ENCODE measurements at places on chromosomes 11 and 22.
A peak's percentile ranks its signal among the peaks of the same experiment; 100 is the strongest.

- DNase-seq = no peak
These were observed 53.8 kb upstream of the CAPRIN1 start for GRCh38 chr11:33997584-33998251.

DNA sequence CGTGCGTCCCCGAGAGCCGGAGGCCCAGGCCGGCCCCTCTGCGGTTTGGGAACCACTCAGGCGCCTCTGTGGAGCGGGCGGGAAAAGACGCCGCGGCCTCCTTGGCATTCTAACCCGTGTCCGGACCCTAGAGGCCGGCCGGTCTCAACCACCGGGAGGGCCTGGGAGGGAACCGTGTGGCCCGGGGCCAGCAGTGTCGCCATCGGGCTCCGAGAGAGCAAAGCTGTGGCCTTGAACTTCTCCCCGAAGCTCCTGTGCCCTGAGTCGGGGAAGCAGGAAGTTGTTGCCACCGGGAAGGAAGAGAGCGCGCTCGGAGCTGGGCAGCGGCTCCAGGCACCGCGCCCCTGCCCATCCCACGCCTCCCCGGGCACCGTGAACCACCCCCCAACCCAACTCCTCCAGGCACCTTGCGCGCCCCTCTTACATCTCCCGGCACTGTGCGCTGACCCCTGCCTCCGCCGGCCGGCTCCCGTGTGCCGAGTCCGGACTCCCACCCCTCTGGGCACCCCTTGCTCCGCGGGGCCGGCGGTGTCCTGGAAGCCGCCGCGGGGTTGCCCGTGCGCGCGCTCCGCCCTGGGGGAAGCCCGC is 80.0 kb upstream of the PPARA start:
- DNase-seq = peak; percentile 57

DNA sequence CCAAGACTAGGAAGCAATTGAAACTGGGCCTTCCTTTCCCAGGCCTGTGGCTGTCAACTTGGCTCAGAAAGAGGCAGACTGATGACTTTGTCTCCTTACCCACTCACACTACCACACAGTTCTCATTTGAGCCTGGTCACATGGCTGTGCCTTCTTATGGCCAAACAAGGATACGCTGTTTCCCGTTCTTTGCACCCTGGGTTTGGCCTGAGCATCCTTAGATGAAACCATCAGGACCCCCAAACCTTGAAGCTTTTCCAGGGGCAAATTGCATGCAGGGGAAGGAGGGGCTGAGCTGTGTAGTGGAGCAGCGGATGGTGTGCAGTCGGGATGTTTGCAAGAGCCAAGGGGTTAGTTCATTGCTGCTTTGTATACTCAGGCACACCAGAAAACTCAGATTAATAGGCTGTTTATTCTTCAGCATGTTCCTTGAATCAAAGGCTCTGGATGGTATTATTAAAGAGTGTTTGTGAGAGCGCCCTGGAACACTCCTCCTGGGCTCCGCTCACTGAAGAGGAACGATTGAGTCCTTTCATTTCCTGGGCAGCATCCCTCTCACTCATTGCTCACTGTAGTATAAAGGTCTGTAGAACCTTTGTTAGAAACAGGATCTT is 69.8 kb downstream of the ARFGAP2 start:
- DNase-seq = no peak

DNA sequence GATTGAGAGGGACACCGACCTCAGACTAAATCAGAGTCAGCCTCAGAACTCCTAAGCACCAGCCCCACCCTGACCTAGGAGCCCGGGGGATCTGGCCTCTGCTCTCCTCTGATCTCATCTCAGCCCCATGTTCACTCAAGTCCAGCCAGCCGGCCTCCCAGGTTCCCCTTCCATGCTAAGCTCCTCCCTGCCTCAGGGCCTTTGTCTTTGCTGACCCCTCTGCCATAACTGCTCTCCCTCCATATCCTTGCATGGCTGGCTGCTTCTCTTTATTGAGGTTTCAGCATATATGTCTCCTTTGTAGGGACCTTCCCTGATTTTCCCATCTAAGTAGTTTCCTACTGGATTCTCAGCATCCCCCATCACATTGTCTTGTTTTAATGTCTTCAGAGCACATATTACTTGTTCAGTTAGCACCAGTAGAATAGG is 780 bp upstream of the SLC15A3 start:
- no peak for DNase-seq

DNA sequence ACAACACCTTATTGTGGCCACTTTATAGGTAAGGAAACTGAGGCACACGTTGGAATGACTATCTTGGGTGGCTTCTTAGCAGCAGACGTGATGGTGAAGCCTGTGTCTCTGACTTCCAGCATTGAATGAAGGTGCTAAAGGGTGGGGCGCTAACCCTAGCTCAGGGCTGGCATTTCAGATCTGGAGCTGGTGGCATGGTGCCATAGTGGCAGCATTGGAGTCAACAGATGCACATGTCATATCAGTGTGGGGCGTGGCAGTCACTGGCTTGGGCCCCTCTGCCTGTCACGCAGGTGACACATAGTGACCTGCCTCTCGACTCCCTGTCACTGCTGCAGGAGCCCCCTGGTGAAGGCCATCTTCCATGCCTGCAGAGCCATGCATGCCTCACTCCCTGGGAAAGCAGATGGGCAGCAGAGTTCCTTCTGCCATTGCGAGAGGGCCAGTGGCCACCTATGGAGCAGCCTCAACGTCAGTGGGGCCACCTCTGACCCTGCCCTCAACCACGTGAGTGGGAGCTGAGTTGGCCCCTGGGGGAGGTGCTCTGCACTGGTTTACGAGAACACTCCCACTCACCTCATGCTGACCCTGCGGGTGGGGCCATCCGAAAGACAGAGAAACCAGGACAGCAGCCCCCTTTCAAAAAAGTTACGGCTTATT is 14.8 kb downstream of the SHISA8 start:
- no peak for DNase-seq

GRCh38 chr11:28170759-28171158 is 62.6 kb downstream of the METTL15 start:
- DNase-seq = no peak

DNA sequence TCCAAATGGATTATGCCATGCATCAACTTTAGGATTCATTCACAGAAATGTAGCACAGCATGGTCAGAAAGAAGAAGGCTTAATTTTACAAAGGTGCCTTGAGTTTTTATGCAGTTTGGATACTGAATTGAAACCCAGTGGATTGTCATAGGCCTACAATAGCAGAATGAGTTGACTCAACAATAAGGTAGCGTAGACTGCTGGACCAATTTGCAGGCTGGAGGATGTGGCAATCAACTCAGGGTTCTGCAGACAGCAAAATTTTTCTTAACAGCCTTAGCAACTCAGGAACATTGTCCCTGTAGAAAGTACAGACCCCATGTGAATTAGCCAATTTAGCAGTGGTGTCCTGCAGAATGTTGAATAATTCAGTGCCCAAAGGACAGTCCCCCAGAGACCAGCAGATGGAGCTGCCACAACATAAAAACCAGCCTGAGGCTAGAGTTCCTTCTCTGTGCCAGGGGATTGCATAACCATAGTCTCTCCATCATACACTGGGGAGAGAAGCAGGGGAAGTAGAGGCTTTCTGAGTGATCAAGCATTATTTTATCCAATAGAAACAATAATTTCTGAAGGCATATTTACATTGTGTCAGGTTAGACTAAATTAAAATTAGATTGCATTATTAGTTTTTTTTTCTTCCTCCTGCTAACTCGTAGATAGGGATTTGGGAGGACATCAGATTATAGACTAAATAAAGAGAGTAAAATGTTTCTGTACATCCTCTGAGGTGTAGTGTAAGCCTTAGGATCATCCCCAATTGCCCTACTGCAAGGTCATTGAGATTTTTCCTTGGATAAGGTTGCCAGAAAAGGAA is 20.3 kb upstream of the MRPL17 start:
- peak; percentile 24 for DNase-seq

DNA sequence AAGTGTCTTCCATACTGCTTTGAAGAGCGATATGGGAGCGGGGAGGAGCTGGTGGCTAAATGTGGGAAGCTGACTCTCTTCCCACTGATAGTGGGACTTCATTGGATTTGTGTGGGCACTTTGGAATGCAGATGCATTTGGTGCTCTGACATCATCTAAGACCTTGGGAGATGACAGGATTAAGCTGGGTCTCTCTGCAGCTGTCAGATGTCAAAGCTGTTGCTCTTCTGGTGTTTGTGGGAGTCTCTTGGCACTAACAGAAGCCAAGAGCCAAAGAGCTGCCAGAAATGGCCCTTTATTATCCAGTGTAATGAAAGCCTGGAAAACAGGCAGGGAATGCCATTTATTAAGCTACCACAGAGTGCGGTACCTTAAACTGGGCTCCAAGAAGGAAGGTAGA is 20.6 kb downstream of the GRAMD1B start:
- no peak for DNase-seq

DNA sequence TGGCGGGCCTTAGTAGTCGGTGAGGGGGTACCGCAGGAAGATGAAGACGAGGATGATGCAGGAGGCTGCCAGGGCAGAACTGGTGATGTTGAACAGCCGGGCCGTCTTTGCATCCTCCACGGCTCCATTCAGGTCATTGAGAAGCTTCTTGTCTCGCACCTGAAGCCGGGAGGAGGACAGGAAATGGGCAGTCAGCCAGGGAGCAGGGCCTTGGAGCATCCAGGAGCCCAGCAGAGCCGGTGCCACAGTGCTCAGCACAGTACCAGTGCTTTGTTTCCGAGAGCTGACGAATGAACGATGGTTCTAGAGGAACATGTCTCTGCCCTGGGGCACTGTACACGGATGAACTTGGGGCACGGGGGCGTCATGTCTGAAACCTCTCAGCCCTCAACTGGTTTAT is 15.1 kb downstream of the IFITM10 start:
- no peak for DNase-seq

- peak; percentile 19 for DNase-seq
These were observed 1.4 kb upstream of the PRSS23 start for GRCh38 chr11:86798988-86799387.

GRCh38 chr11:61039916-61040315 is 62.4 kb upstream of the CD5 start:
- no peak for DNase-seq

DNA sequence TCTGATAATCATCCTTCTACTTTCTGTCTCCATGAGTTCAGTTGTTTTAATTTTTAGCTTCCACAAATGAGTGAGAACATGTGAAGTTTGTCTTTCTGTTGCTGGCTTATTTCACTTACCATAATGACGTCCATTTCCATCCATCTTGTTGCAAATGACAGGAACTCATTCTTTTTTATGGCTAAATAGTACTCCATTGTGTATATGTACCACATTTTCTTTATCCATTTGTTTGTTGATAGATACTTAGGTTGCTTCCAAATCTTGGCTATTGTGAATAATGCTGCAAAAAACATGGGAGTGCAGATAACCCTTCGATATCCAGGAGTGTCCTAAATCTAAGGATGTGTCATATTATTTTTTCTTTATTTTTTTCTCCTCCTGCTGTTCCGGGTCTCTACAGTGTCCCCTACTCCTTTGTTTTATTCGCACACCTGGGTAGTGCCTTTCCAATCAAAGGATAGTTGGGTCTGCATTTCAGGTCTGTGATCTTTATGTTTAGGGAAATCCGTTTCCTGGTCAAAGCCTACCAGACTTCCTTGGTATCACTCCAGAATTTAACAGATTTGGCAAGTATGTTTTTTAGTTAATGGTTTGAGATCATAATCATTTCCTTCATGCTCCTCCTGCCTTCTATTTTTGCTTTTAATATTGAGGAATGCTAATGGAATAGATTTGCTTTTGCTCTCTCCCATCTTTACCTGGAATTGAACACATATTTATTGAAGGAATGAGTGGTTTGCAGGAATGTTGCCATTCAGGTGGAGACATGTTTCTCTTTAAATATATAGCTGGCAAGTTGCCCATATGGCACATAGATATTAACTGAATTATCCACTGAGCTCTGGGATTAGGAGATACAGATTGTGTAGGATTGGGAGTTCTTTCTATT is 53.7 kb downstream of the ARHGEF12 start:
- DNase-seq = no peak

- DNase-seq = no peak
These were observed 72.8 kb upstream of the CDON start for GRCh38 chr11:126135235-126136176.

DNA sequence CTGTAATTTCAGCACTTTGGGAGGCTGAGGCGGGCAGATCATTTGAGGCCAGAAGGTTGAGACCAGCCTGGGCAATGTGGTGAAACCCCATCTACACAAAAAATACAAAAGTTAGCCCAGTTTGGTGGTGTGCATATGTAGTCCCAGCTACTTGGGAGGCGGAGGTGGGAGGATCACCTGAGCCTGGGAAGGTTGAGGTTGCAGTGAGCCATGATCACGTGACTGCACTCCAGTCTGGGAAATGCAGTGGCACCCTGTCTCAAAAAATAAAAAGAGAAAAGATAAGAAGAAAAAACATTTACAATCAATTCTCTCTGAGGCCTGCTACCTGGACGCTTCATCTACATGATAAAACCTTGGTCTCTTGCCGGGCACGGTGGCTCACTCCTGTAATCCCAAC is 7.2 kb upstream of the CBL start:
- no peak for DNase-seq

GRCh38 chr11:121163658-121164308 is 62.7 kb downstream of the TECTA start:
- peak; percentile 6 for DNase-seq

DNA sequence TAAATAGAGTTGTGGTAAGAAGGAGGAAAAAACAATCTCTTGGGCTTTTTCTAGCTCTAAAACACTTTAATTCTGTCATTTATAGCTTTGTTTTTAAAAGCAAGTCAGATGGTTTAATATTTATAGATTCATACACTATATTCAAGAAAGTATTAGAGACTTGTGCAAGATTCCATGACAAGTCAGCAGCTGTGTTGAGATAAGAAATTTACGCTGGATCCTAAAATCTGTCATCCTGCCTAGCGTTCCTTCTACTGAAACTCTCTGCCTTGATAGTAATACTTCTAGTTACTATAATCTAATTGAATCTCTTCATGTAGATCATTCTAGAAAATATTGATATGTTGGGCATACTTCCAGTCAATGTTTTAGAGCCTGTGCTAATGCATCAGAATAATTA is 721.8 kb downstream of the CNTN5 start:
- no peak for DNase-seq

- DNase-seq = no peak
These were observed 205.4 kb upstream of the CARD18 start for GRCh38 chr11:105344938-105345337.

GRCh38 chr22:21946262-21946925 is 6.3 kb downstream of the PPM1F start:
- no peak for DNase-seq

DNA sequence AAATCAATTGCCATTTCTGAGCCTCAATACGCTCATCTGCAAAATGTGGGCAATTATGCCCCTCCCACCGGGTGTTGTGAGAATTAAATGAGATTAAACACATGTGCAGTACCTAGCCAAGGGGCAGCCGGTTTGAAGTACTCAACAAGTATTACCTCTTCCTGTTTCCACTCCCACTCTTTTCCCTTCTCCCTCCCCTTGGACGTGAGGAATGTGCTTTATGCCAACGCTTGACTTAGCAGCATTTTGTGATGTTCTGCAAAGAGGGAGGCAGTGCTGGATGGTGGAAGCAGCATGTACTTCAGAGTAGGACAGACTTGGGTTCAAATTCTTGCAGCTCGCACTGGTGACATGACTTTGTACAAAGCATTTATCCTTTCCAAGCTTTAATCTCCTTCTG is 306.0 kb downstream of the BUD13 start:
- DNase-seq = no peak

- DNase-seq = no peak
These were observed 27.2 kb upstream of the RASSF10 start for GRCh38 chr11:12981676-12982522.

Measured in stimulated activated CD4-positive, alpha-beta T cell treated with anti-CD3 and anti-CD28 coated beads, Interleukin-15, amount 100 ng/mL, for 24 hours (primary cell).